ENCODE measurements at places on chromosomes 1 and 21.

- peak; percentile 61 for DNase-seq
Observed at GRCh38 chr1:19643602-19644394, at the start of gene NBL1. Gene NBL1, plus strand, starts transcription at chr1:19644311. Its CDS starts 10,720 bp downstream, at chr1:19655031.

DNA sequence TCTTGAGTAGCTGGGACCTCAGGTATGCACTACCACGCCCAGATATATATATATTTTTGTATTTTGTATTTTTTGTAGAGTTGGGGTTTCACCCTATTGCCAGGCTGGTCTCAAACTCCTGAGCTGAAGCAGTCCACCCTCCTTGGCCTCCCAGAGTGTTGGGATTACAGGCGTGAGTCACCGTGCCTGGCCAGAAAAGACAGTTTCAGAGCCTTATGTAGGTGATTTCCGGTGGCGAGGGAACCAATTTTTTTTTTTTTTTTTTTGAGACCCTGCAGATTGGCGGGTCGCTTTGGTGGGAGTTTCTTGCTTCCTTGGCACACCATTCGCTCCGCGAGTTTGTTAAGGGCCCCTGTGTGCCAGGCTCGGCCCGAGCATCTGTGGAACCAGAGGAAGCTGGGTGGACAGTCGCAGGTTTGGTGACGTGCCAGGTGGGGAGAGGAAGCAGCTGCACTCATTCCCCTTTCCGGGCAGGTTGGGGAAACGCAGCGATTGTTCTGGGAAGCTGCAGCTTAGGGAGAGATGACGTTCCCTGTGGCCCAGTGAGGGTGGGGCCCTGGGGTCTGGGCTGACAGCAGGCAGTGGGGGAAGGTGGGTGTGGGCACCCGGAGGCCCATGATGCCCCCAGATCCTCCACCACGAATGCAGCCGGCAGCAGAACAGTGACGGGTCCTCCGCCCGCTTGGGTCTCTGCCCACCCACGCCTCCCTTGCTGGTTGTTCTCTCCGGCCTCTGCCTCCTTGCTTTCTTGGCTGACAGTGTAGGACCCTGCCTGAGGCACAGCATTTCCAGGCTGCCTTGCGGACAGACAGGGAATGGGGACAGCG is 25.1 kb downstream of the SPSB1 start:
- no peak for DNase-seq

DNA sequence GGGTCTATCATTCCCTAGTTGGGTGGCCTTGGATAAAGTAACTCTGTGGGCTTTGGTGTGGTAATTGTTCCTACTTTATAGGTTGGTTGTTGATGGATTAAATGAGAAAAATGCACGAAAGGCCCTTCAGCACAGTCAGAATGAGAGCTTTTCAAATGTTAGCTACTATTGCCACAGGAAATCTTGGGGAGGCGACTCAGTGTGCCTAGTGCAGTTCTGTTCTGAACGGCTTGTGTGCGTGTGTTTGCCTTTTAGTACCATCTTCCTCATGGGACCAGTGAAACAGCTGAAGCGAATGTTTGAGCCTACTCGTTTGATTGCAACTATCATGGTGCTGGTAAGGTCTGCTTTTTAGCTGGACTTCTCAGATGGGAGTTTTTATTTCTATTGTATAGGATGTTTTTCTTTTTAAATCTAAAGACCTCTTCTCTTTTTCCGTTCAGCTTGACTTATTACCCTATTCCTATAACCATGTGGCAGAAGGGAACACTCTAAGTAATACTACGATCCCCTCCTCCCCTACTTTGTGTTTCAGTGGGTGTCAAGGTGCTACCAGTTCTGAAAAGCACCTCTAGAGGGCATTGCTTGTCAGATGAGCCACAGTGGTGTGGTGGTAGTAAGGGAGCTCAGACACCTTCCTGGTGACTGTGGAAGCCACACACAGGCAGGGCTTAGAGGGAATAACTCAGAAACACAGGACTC is 9.2 kb downstream of the SFT2D2 start:
- DNase-seq, result peak; percentile 8

DNA sequence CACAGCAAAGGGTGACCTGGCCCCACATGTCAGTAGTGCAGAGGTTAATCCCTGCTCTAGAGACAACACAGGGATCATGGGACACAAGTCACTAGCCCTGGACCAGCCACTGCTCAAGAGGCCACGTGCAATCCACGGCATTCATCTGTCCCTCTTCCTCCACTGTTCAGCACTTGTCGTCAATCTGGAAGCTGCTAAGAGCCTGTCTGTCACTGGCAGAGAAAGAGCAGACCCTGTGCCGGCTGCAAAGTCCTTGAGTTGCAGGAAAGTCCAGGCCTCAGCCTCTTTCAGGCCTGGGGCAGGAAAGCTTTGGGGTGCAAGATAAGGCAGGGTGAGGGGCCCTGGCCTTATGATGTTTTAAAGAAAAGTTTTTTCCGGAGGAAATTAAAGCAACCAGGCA is 16.7 kb downstream of the CELA2B start:
- no peak for DNase-seq

DNA sequence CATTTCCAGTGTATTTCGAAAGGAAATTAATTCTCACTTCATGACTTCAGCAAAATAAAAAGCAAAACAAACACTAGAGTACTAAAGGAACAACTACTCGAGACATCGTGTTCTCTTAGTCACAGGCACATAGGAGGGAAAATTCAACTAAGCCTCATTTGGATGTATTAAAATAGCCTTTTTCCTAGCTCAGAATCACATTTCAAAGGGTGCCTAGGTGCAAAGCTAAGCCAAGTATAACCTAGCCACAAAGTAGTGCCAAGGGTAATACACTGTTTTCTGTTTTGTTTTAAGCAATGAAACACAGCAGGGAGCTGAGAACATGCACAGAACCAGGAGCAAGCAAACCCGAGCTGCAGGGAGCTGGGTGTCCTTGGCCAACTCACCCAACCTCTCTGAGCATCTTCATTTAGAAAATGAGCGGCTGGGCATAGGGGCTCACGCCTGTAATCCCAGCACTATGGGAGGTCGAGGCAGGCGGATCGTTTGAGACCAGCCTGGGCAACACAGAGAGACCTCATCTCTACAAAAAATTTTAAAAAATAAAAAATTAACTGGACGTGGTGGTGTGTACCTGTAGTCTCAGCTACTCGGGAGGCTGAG is 26.6 kb upstream of the ACBD6 start:
- no peak for DNase-seq

DNA sequence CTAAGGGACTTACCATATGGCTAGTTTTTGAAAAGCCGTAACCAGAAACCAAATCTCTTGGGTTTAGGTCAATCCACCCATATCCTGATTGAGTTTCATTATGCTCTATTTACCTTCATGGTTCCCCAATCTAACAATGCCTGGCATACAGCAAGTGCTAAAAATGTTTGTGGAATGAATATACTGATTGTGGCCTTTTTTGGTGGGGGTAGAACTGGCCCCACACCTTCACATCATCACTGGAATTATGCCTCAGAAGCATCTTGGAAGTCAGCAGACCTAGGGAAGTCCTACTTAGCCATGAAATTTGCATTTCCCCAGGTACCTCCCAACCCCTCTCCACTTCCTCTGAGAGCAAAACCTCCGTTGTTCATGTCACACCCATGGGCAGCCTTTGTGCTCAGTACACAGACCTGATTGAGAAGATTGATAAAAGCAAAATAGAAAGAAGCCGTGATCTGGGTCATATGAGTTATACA is 17.8 kb upstream of the SLAMF1 start:
- DNase-seq, result no peak

- DNase-seq, result no peak
Observed at GRCh38 chr1:211643324-211644212, 31.9 kb downstream of the NEK2 start.

GRCh38 chr1:39833121-39833520 is 44.5 kb upstream of the BMP8B start:
- DNase-seq, result no peak

Data from NCI-H1930 (cell line).